ENCODE measurements at places on chromosomes 12 and 14.

DNA sequence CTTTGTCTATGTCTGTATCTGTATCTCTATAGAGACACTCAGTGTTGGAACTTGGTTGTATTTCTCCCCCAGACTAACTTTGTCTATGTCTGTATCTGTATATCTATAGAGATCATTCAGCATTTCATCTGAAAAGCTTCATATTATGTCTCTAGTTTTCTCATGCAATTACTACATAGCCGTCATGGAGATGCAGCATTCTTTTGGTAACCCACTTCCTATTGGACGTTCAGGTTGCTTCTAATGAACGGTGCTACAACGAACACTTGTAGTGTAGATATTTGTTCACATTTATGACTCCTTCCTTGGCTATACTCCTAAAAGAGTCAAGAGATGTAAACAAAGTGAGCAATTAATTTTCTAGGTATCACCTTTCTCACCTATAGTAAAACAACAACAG is 81.5 kb upstream of the KCNA1 start:
- no peak for DNase-seq

- no peak for DNase-seq
Observed at GRCh38 chr14:76330411-76331327, 45.3 kb upstream of the ESRRB start.

GRCh38 chr12:109775172-109775881 is 57.9 kb downstream of the TRPV4 start:
- DNase-seq: peak; percentile 83

GRCh38 chr12:124520265-124520701 is 47.1 kb downstream of the NCOR2 start:
- no peak for DNase-seq

- DNase-seq: no peak
Observed at GRCh38 chr12:21428241-21428640, 9.2 kb upstream of the PYROXD1 start.

- no peak for DNase-seq
Observed at GRCh38 chr14:86505808-86506207, 975.9 kb downstream of the FLRT2 start.

- no peak for DNase-seq
Observed at GRCh38 chr12:20274008-20274407, 94.3 kb upstream of the PDE3A start.

- DNase-seq: no peak
Observed at GRCh38 chr14:98233656-98234055, 1038.3 kb downstream of the BCL11B start.

- no peak for DNase-seq
Observed at GRCh38 chr12:19712041-19712440, 272.7 kb downstream of the AEBP2 start.

GRCh38 chr14:35509846-35510245 is 24.1 kb upstream of the INSM2 start:
- DNase-seq: no peak

DNA sequence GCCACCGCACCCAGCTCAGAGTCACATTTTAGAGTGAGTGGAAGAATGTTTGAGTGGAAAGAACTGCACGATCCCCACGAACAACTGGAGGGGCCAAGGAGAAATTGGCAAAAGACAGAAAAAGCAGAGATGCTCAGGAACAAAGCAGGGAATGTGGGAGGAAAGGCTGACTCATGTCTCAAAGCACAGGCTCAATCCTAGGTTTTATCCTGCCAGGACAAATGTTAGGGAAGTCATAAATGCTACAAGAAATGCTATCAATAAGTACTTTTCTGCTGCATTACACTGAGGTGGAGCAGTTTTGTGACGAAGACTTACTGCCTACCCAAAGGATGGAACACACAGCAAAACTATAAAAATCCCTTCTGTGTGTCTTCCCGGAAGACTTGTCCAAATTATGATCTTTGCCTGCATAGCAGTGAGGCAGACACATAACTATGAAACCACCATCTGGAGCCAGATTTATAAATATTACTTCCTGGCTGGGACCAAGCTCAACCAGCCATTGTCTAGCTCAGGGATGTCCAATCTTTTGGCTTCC is 26.7 kb downstream of the NIN start:
- no peak for DNase-seq

DNA sequence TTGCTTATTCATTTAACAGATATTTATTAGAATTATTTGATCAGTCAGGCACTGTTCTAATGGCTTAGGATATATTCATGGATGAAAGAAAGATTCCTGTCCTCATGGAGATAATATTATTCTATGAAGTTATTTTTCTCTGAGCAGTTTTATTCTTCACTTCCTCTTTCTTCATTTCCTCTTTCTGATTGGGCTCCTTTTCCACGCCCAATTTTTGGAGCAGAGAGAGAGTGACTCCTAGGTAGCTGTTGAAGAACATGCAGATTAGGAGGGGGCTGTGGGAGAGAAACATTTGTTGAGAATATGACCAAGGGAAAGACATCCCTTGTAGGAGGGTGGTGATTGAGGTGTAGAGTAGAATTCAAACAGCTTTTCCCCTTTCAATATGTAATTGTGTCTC is 6.0 kb upstream of the YARS2 start:
- no peak for DNase-seq

- DNase-seq: no peak
Observed at GRCh38 chr14:58815161-58815701, 177.5 kb downstream of the DACT1 start.

DNA sequence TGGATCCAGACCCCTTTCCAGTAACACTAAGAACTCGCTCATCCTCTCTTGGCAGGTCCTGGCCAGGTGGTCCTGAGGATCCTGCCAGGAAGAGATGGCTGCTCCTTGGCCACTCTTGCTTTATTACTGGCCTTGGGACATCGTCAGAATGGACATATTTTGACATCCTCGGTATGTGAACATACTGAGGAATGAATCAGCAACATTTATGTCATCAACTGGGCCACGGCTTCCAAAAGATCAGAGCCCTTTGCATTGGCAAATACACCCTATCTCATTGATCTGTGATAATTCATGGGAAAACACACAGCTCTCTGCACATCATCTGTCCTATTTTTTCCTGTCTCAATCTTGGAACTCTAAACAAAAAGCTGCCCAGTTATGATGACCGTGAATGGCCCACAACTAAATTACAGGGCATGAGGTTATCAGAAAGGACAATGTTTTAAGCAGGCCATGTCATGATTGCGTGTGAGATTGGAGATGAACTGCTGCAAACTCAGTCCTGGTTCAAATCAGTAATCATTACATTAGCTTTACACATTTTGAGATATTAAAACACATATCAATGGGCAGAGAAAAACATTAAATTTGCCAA is 1325.8 kb downstream of the AACS start:
- DNase-seq: no peak

DNA sequence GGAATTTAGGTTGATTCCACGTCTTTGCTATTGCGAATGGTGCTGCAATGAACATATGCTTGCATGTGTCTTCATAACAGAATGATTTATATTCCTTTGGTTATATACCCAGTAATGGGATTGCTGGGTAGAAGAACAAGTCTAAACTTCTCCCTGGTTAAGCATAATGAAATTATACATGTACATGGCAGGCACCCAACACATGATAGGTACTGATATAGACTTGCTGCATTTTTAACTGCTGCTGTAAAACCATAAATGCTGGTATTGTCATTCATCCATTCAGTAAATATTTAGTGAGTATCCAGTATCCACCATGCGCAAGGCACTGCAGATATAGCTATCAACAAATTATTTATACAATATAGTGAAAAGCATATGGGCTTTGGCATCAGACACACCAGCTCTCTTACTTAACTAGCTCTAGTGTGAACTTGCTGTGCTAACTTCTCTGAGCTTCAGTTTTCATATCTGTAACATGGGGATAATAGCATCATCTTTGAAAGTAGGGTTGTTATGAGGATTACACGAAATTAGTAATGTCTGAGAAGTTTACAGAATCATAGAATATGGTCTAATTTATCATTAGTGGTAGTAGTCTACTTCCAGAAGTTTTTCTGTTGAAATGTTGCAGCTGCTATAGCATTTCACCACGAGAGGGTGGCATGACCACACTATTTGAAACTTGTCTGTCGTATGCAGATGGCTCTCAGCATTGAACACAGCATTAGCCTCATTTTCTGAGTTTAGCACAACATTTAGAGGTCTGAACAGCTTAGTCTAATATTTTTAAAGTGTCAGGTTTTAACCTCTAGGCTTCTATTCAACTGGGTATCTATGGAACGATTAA is 32.0 kb upstream of the SEL1L start:
- DNase-seq: peak; percentile 10

DNA sequence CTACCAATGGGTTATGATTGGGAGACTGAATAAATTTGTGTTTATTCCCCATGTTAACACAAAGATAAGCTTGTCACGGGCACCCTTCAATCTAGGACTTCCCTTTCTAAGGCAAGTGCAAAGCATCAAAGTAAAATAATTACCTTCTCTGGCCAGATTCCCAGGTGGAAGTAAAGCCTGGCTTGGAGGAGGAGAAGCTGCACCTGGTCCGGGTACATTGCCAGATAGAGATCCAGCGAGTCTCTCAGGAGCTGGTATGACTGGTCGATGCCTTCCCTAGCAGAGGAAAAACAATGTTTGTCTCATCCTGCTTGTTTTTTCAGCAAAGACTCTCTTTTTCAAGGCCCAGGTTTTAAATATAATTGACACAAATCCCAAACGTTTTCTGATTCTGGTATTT is 24.9 kb downstream of the FBXO21 start:
- no peak for DNase-seq

- DNase-seq: no peak
Observed at GRCh38 chr14:28785096-28785952, 18.7 kb downstream of the FOXG1 start.

Data from stimulated activated CD4-positive, alpha-beta T cell treated with anti-CD3 and anti-CD28 coated beads, Interleukin-2, amount 100 ng/mL, for 24 hours (primary cell).